SW 1271 (cell line): ENCODE measurements at places on chromosomes 5 and 9.
A peak's percentile ranks its signal among the peaks of the same experiment; 100 is the strongest.

GRCh38 chr9:33415501-33416038, 13.2 kb upstream of the AQP7 start:
- DNase-seq = no peak

GRCh38 chr5:141877356-141878185, 639 bp downstream of the PCDH1 start:
- no peak for DNase-seq

DNA sequence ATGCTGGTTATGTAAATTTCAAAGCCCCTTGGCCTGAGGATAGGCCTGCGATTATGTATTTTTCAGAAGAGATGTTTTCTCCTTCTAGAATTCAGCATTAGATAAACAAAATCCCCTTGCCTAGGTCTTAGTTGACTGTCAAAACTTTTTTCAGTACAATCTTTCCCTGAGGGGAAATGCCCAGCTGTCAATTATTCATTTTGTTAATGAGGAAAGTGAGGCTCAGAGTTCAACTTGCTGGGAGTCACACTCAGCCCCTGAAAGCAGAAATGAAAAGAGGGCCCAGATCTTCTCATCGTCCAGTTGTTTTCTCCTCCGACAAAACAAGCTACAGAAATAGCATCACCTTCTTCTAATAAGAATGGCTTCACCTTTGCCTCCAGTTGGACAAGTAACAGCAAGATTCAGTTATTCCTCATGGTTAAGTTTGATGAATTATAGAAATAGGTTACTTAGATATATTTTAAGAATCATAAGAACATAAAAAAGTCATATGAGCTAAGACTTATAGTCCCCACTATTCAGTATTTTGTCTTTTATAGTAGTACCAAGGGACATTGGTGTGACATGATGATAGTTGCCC, 627.1 kb upstream of the WWC1 start:
- no peak for DNase-seq

DNA sequence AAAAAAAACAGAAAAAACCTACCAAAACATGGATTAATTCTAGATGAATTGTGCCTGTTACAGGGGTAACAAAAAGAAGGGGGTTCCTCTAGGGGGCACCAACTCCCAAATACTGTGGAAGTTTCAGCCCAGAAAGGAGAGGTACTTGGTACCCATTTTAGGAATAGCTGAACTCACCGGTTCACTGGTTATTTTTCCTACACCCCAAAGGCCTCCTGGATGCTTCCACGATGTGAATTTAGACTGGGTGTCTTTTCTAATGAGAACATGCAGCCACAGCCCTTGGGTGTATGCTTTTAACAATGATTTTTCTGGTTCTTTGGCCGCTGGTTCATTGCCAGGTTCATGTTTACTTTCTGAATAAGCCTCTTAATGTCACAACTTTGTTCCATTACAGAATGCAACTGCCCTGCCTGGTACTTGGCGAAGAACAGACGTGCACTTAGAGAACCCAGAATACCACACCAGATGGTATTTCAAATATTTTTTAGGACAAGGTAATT, 46.7 kb downstream of the GARNL3 start:
- no peak for DNase-seq

- DNase-seq = peak; percentile 85
Measured at GRCh38 chr9:98375138-98375726, 119.8 kb upstream of the TBC1D2 start.
